Activated CD4-positive, alpha-beta memory T cell treated with anti-CD3 and anti-CD28 coated beads, Interleukin-2, amount 10 ng/mL, durations not matched to agents 7 days and 5 days (primary cell): ENCODE measurements at places on chromosomes 2 and 18.
A peak's percentile ranks its signal among the peaks of the same experiment; 100 is the strongest.

DNA sequence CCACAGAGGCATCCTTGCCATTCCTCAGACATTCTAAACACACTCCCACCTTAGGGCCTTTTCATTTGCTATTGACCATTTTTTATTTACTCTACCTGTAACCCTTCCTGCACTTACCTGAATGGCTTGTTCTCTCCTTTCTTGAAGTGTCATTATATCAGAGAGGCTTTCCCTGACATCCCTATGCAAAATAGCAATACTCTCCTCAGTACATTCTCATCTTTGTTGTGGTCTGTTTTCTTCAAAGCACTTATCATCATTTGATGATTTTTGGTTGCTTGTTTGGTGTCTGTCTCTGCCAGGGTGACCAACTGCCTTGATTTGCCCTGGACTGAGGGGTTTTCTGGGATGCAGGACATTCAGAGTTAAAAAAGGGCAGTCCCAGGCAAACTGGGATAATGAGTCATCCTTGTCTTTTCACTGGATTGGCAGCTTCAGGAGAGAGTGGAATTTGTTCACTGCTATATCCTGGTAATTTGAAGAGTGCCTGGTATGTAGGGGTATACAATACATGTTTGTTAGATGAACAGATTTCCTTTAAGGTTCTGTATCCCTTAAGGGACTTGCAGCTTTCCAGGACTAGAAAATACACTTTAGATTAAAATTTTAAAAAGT is 102.4 kb downstream of the BABAM2 start:
- no peak overlapping the region for H3K27ac ChIP-seq
- H3K4me3 ChIP-seq = no peak overlapping the region
- H3K27me3 ChIP-seq = no peaks in the 10 kb centered on the region
- peaks cover 53% of the 10 kb centered on the region for H3K36me3 ChIP-seq
- DNase-seq = no peak
- H3K4me1 ChIP-seq = peaks cover 17% of the 10 kb centered on the region

DNA sequence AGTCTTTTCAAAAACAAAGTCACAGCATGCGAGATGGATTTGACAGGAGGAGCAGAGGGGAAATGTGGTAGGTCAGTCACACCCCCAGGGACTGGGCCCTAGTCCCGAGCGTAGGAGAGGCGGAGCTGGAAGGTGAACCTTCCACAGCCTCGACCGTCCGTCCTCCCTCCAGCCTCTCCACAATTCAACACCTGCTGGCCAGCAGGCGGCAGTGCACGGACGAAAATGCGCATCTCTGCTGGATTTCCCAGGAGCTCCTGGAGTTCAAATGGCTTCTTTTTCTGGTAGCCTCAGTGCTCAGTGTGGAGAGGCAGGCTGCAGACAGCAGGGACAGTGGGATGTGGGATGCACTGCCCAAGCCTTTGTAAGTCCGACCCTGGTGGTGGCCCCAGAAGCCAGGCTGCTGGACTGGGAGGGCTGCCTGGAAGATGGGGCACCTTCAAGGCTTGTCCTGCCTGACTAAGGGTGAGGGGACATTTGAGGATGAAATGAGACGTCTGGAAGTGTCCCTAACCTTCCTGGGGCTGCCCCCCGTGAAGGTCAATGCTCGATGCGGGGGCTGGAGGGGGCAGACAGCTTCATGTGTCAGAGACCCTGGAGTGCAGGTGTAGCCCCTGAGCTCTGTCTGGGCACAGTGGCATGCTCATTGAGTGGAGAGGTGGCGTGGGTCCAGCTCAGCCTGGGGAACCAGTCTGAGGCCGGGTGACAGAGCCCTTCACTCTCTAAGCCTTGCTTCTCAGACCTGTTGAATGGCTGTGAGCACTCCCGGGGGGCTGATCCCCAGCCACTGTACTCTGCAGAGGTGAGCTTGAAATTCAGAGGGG is 189.5 kb downstream of the TFCP2L1 start:
- peaks cover 3% of the 10 kb centered on the region for H3K27me3 ChIP-seq
- H3K36me3 ChIP-seq = no peaks in the 10 kb centered on the region
- no peak overlapping the region for H3K4me3 ChIP-seq
- no peak overlapping the region for H3K27ac ChIP-seq

DNA sequence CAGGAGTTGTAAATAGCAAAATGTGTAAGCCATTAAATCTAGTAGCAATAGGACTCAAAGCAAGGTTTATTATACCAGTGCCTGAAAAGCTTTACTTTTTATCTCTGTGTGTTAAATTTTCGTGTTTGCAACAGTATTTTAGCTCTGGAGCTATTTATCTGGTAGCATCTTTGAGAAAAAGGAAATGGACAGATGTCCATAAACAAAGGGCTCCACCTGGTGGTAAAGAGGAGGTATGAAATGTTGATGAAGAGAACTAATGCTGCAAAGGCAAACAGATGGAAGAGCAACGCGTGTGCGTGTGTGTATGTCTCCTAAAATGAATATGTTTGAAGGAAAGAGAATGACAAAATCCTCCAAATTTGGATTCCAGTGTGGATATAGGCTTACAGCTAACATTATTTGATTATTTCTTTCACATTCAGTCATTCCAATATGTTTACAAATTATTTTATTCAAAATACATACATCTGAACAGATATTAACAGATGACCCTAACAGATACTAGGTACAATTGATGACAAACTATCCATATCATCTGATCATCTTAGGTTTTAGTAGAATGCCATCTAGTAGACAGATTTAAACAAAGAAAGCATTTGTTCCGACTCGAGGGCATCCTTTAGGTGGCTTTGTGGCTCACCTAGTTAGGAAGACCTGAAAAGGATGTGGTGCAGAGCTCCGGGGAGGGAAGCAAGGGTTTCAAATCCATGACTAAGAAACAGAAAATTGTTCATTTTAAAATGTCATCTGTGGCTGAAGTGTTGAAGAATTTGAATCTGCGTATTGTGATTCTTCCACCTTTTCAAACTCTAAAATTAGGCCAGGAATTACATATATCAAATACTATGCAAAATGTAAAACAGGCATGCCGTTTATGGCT is 383.3 kb downstream of the MTX2 start:
- peaks cover 51% of the 10 kb centered on the region for H3K27me3 ChIP-seq
- H3K36me3 ChIP-seq = no peaks in the 10 kb centered on the region
- DNase-seq = peak; percentile 46
- H3K4me3 ChIP-seq = no peak overlapping the region
- H3K4me1 ChIP-seq = peaks cover 21% of the 10 kb centered on the region

DNA sequence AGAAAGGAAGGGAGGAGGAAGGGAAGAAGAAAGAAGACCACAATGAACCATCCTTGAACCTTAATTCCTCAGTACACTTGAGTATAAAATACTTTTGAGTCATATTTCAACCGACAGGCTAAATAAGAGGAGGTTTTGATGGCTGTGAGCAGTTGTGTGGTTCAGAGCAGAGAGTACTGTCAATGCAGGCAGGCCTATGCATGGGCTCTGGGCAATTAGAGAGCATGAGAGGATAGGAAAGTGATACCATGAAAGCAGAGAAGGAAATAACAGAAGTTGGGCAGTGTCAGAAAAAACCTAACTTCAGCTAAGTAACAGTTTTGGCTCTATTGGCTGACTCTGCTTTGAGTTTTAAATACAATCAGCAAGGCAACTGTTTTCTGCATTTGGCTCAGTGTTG is 123.6 kb upstream of the STK17B start:
- H3K4me1 ChIP-seq = peaks cover 30% of the 10 kb centered on the region
- H3K4me3 ChIP-seq = no peak overlapping the region
- H3K27ac ChIP-seq = no peak overlapping the region
- no peak for DNase-seq
